ENCODE measurements at places on chromosomes 1 and 21. TPM values are rescaled to one million over a fixed set of nuclear protein-coding genes. Genes with fewer than 3 reads are reported as not detected.

The GABRD gene
- polyA plus RNA-seq: 0.48 TPM

GRCh38 chr1:214902636-214903320 is 179.8 kb upstream of the KCNK2 start:
- no peak for DNase-seq

DNA sequence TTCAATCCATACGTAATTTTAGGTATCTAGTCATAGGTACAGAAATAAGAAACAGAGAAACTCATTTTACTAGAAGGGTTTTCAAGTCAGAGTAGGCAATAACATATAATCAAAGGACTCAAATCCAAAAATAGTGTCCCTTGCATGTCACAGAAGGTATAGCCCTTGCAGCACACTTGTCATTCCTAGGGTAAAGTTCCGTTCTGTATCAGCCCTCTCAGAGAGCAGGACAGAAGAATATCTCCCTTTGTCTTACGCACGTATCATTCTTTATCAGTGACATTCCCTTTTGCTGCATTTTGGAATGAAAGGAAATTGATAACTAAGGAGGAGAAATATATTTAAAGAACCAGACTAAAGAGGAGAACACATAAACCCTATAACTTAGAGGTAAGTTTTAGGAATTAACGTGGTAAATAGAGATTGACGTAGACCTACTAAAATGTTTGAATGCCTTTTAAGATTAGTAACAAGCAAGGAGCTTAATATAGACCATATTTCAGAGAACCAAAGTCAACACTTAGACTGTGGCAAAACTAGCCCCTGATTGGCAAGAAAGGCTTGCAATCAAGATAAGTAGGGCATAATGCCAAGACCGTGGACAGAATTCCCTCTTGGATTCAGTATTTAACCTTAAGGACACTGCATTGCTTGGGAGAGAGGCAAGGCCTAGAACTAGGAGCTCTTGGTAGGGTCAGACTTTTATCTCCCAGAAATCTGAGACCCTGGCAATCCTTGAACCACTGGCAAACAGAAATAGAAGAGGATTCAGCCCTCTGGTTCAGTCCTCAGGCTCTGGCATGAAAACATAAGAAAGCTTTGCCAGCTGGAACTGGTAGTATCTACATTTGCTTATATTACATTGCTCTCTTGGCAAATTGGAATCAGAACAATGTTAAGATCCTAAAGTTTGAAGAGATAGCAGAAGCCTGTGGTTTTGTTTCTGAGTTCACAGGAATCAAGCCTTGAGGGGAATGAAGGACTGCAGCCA is 232.1 kb downstream of the ASTN1 start:
- DNase-seq: no peak

DNA sequence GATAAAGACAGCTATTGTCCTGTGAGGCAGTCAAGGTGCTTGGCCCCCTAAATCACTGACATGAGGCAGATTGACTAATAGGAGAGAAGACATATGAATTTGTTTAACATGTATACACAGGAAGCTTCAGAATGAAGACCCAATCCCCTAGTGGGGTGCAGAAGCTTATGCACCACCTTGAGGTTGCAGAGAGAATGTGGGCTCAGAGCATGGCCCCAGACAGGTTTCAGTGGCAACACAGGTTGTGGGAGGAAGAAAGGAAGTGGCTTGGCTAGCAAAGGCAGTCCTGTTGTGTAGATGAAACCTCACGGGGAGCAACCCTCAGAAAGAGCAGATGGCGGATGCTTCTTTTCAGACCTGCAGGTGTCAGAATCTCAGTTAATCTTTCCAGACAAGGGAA is 37.0 kb upstream of the PARP1 start:
- no peak for DNase-seq

GRCh38 chr1:85824066-85824840 is 116.0 kb upstream of the ZNHIT6 start:
- no peak for DNase-seq

DNA sequence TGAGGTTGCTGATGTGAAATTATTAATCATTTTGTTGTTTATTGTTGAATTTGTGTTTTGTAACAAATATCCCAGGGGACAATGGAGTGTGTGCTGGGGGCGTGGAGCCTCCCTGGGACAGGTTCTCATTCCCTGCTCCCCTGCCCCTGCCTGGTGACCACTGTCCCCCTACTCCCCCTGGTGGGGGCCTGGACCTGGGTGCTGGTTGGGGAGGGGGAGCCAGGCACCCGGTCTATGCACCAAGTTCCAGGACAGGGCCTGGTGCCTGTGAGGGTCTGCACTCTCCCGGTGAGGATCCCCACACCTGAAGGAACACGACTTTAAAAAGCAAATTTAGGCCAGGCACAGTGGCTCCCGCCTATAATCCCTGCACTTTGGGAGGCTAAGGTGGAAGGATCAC is 42.4 kb downstream of the CHD5 start:
- peak; percentile 9 for DNase-seq

DNA sequence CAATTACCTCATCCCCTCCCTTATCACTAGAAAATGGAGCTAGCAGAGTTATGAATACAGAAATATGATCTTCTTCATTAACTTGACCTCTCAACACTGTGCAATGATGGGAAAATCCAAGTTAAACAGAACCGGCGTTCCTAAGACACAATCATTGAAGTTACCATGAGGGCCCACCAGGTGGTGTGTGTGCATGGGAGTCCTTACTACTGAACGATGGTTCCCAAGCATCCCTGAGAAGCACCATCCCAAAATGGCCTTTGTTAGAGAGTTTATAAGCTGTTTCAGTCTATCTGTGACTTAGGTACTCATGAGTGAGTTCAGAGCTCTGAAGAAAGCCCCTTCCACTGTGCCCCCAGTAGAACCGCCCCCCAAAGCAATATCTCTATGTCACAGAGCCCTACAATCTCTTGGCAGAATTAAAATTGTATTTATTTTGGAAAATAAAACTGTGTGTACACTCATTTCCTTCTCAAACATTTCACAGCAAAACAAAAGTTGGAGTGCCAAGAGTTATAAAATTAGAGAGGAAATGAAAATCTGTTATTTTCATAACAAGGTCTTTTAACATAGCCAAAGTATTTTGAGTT is 56.8 kb downstream of the PLD5 start:
- no peak for DNase-seq

GRCh38 chr1:63641615-63642014 is 48.4 kb downstream of the PGM1 start:
- no peak for DNase-seq

DNA sequence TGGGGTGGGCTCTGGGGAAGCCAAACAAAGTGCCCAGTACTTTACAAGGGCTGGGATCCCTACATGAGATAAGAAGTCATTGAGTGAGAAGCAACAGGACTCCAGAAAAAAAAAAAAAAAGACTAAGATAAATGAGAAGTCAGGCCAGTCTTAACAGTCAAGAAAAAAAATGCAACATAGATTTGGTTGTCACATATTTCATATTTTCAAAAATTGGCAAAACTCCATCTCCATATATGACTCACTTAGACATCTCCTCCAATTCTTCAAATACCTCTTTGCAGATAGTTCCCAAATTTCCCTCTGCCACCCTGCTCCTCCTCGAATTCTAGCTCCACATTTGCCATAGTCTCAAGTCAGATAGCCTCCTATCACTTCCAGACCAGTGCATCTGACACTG is 20.9 kb upstream of the SIPA1L2 start:
- no peak for DNase-seq

DNA sequence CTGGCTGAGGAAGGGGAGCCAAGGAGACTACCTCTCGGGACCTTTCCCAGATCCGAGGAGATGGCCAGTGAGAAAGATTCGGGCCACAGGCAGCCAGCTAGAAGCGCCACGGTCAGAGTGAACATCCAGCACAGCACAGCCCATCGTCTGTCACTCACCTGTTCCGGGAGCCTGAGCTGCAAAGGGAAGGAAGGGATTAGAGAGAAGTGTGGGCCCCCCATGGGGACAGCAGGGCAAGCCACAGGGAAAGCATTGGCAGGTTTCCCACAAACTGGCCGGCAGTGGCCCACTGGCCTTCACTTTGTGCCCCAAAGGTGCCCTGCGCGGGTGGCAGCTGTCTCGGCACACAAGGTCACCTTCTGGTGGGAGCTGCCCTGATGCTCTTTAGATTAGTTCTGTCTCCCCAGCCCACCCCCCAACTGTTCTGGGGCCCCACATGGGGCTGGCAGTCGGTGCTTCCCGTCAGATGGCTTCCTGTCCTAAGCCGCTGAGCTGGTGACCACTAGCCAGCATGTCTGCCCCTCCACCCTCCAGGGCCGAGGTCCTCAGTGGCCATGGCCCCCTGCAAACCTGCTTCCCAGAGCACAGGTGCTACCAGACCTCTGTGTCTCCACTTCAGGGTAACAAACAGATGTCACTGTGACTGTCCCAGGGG is 56.7 kb downstream of the LACTBL1 start:
- no peak for DNase-seq

DNA sequence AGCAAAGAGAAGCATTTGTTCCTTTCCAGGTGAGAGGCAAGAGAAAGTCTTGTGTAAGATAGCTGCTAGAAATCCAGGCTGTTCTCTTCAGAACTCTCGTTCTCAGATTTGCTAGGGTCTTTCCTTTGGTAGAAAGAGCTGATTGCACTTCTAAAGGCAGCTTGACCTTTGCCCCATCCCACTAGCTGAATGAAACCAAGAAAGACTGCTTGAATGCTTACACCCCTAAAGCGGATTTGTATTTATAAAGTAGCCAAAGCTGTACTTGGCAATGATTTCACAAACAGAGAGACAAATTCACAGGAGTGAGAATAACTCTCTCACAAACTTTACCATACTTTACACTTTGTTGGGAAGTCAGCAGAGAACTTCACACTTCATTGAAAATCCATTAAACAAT is 424.1 kb downstream of the TTLL7 start:
- no peak for DNase-seq

Data from right cardiac atrium (tissue), 5 donors.